NCI-H187 treated with DMSO at 0.1 percent for 48 hours (cell line): ENCODE measurements at places on chromosomes 13 and 19.

- DNase-seq = no peak
Observed at GRCh38 chr19:1840541-1841115, 7.7 kb downstream of the REXO1 start.

DNA sequence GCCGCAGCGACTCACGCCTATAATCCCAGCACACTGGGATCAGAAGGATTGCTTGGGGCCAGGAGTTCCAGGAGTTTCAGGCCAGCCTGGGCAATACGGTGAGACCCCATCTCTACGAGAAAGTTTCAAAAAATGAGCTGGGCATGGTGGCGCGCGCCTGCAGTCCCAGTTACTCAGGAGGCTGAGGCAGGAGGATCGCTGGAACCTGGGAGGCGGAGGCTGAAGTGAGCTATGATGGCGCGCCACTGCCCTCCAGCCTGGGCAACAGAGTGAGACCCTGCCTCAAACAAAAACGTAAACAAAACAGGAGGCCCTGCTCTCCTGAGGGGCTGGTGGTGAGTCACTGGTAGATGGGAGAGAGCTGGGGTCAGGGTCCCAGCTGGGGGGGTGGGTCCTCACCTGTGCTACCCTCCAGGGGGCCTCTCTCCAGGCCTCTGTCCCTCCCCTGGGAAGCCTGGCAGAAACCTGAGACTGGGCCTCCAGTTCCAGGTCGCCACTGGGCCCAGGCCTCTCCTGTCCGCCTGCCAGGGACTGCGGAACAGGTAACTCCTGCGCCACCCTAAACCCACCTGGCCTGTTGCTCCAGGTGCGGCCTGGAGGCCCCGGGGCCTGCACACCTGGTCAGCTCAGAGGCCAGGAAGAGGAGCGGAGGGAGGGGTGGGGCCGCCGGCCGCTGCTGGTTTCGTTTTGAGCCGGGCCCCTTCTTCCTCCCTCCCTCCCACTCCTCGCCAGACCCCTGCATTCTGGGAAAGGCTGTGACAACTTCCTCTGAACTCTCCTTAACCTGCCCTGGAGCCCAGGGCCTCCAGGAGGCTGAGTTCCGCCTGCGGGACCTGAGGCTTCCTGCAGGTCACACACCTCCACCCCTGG, 17.2 kb upstream of the ZBTB7A start:
- no peak for DNase-seq

DNA sequence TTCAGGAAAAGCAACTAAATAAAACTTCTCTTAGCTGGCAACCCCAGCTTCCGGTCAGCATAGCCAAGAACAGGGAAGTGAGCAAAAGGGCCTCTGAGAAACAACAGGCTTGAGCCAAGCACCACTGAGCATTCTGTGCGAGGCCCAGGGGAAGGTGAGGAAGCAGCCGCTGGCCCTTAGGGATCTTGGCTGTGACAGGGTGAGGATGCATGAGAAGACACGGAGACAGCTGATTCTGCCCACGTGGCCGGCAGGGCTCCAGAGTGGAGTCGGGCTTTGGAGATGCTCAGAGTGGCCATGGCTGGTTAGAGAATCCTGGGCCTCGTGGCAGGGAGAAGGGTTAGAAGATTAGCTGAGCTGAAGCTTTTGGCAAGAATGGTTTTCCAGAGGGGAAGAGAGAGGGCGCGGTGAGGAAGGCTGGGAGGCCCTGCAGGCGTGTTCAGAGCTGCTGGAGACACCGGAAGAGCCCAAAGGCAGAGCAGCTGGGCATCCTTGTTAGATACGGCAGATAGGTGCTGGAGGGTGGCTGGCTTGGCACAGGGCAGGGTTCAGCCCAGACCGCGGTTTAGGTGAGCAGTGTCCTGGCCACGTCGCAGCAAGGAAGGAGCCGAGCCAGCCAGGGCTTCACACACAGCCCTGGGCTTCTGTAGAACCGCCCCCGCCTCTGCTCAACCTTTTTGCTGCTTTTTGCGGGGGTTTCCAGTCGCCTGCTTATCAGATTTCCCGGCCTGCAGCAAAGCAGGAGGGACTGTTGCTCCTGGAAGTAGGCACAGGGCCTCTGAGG, 17.3 kb downstream of the UPF1 start:
- no peak for DNase-seq

GRCh38 chr19:2244486-2244885, 4.6 kb upstream of the AMH start:
- no peak for DNase-seq

DNA sequence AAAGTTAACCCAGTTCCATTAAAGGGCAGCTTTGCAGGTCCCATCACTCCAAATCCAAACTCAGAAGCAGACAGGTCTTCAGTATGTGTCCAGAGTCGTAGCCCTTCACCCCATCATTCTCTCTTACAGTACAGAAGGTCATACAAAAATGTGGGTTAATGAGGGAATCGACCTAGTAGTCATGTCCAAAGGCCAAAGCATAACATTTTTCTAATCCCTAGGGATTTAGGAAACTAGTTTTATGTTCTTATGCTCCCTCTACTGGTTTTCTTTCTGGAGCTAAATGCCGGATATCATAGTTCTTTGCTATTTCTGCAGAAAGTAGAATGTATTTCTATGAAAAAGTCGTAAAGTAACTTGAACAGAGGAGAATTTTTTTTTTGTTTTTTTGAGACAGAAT, 72.2 kb downstream of the DHRS12 start:
- DNase-seq = no peak

DNA sequence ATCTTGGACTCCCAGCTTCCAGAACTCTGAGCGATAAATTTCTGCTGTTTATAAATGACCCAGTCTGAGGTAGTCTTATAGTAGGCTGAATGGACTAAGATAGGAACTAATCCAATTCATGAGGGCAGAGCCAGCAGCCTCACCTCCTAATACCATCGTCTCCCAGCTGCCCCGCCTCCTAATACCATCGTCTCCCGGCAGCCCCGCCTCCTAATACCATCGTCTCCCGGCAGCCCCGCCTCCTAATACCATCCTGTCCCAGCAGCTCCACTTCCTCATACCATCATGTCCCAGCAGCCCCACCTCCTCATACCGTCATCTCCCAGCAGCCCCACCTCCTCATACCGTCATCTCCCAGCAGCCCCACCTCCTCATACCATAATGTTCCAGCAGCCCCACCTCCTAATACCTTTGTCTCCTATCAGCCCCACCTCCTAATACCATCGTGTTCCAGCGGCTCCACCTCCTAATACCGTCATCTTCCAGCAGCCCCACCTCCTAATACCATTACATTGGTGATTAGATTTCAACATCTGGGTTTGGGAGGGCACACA, 2.4 kb upstream of the ARGLU1 start:
- DNase-seq = no peak

DNA sequence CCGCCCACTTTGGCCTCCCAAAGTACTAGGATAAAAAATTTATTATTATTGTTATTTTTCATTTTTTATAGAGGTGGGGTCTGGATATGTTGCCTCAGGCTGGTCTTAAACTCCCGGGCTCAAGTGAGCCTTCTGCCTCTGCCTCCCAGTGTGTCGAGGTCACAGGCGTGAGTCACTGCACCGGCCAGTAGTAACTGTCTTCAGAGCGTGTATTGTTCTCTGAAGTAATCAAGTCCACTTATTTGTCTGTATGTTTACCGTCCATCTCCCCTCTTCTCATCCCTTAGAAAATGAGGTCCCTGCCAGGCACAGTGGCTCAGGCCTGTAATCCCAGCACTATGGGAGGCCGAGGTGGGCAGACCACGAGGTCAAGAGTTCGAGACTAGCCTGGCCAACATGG, 18.2 kb upstream of the SULT2B1 start:
- DNase-seq = no peak

DNA sequence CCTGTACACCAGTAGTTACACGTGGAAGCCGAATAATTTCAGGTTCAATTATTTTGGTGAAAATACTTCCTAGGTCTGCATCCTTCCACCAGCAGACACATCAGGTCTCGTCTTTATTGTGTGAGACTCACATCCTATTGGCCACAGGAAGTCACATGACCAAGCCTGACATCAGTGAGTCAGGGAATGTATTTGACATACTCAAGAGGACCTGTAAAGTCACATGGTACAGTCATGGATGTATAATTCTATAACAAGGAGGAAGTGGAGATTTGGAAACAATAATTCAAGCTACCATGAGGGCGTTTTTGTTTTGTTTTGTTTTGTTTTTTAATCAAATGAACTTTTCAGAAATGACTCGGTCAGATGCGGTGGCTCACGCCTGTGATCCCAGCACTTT, 9.3 kb upstream of the HIF3A start:
- no peak for DNase-seq

- DNase-seq = no peak
Observed at GRCh38 chr13:79456051-79456450, 24.9 kb upstream of the NDFIP2 start.

- DNase-seq = no peak
Observed at GRCh38 chr13:106489849-106490568, 45.5 kb downstream of the EFNB2 start.

DNA sequence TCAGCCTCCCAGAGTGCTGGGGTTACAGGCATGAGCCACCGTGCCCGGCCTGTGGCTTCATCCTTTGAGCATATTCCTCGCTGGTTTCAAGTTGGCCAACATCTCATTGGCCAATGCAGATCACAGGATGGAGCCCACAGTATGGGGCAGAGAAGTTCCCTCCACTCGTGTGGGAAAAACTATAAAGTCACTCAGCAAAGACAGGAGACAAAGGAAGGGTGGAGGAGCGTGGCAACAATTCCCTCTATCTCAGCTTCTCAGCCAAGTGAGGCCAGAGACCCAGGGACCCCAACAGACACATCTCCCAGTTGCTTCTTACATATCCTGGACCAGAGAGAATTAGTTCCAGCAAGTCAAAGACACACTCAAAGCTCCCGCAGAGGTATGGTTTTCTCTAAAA, 184.6 kb upstream of the SOX1 start:
- DNase-seq = no peak

DNA sequence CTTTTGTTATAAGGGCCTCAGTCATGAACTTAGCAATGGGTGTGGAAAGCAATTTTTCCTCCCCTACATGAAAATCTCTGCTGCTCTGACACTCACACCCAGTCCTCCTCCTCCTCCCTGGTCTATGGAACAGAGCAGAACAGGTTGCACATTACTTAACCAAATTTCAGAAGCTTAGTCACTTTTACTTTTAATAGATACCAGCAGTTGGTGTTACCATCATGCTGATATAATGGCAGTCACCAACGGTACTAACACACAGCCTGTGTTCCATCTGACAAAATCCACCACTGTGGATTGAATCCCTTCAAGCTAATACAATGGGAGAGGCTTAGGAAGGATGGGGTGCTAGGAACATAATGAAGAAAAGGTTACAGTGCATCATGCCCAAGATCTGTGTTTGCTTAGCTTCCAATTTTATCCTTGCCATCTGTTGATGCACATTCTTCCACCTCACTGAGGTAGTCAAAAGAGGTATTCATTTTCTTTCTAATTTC, 9.8 kb downstream of the TPT1 start:
- DNase-seq = no peak

GRCh38 chr13:76994281-76994680, 2.4 kb downstream of the CLN5 start:
- no peak for DNase-seq

GRCh38 chr13:88979465-88980175, 1308.4 kb downstream of the SLITRK5 start:
- DNase-seq = no peak

DNA sequence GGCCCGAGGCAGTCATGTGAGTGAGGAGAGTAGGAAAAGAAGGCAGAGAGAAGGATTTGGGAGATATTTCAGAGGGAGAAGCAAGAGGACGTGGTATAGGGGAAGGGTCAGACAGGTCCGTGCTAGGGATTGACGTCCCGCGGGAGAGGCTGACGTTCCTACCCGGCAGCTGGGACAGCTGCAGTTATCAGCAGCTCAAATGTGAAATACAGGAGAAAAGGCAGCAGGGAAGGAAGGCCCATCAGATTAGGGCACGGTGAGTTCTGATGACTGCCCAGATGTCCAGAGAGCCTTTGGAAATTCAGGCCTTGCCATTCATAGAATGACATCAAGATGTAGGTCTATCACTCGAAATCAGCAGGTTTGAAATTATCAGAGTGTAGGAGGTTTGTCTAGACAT, 88.4 kb downstream of the IRS2 start:
- DNase-seq = no peak

DNA sequence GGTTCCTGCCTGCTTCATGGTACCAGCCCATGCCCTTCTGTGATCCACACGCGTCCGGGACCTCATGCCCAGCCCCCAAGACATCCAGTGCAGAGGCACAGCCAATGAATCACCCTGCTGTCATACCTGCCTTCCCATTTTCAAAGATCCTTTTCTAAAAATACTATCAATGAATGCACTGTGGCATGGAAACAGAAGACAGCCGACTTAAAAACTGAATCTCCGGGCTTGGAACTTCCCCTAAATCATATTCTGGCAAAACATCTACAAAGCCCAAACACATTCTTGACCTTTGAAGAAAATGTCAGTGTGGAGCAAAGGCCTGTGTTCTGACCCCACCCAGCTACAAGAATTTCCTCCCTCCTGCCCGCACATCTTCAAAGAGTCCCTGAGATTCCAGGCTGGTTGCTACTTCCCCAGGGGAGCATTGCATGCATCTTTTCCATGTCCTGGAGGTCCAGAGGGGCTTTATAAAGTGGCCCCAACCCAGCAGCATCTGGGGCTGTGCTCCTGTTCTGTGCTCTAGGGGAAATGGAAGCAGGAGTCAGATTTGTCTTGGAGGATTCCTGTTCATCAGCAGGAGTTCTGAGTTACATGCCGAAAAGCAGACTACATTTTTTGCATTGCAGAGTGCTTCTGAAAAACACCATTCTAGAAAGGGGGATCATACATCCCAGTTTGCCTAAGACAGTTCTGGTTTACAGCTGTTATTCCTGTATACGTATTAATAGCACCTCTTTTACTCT, 135.2 kb downstream of the USP12 start:
- DNase-seq = no peak

GRCh38 chr13:24741016-24741662, 22.8 kb upstream of the RNF17 start:
- DNase-seq = no peak

DNA sequence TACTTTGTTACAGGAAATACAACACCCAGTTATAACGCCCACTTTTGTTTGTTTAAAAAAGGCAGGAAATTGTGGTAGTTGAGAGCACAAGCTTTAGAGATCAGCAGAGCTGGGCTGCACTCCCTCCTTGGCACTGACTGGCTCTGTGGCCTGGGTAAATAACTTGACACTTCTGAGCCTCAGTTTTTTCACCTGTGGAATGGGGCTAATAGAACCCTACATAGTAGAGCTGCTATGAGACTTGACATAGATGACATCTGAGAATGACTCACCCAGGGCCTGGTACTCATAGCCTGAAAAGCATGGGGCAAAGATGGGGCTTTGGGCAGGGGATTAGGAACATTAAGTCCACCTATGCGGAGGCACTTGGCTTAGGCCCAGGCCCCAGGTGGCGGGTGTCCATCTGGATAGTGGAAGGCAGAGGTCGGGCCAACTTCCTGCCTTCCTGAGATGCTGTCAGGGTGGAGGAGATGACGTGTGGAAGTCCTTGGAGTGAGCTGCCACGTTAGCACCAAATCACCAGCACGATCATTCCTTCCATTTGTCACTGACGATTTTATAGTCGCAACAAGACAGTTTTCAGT, 159.1 kb downstream of the KATNAL1 start:
- no peak for DNase-seq
